Cortex of kidney (tissue), 1 donor: ENCODE measurements at places on chromosomes 16 and 17.

DNA sequence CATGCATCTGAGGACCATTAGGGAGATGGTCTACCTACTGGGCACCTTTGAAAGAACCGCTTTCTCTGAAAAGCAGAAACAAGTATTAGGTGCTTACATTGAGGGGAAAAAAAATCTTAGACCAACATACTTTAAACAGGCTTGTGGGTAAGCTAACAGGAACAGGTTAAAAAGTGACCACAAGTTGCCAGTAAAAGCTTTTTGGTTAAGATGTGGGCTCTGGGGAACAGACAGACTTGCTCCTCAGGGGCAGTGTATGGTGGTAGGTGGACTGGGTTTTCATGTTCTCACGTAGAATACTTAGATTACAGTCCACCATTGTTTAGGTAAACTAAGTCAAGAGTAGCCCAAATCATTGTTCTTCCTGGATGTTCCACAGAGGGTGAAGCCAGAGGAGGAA is 41.2 kb downstream of the REXO5 start:
- no peak for DNase-seq

- no peak for DNase-seq
Observed at GRCh38 chr16:84834403-84834772, 14.6 kb downstream of the CRISPLD2 start.

GRCh38 chr17:61325382-61326073 is 74.1 kb upstream of the TBX2 start:
- DNase-seq: no peak

DNA sequence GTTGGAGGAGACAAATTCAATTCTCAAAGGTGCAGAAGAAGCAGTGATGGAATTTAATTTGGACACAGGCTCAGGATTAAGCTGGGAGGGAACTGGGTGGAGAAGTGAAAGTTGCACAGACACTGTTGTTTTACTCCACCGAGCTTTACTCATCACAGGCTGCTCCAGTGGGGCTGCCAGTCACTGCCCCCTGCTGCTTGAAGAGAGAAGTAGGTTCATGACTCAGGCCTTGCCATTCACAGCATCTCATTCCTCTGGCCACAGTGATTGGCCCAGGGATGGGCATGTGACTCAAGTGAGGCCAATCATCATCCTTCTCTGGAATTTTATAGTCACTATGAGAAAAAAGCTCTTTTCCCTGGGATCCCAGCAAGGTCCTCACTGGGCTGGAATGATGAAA is 11.8 kb downstream of the GNAO1 start:
- DNase-seq: no peak

- DNase-seq: no peak
Observed at GRCh38 chr16:66622863-66623262, 18.4 kb downstream of the CMTM3 start.

DNA sequence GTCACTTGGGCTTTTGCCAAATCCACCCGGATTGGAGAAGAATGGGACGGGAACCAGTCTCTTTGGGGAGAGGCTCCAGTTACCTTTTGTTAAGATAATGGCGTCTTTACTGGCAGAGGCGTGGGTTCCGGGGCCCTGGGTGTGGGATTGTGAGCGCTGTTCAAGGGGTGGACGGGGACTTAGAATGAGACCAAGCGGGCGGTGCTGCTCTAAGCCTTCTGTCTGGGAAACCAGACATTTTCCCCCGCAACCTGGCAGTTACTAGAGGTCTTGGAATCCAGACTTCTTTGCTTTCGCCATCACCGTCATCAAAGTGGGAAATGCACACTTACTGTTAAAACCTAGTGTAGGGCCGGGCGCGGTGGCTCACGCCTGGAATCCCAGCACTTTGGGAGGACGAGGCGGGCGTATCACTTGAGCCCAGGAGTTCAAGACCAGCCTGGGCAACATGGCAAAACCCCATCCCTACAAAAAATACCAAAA is 706 bp downstream of the TEN1 start:
- no peak for DNase-seq

- no peak for DNase-seq
Observed at GRCh38 chr17:51638971-51639370, 378.6 kb downstream of the UTP18 start.

GRCh38 chr16:11359370-11359769 is 14.1 kb downstream of the RMI2 start:
- DNase-seq: no peak

DNA sequence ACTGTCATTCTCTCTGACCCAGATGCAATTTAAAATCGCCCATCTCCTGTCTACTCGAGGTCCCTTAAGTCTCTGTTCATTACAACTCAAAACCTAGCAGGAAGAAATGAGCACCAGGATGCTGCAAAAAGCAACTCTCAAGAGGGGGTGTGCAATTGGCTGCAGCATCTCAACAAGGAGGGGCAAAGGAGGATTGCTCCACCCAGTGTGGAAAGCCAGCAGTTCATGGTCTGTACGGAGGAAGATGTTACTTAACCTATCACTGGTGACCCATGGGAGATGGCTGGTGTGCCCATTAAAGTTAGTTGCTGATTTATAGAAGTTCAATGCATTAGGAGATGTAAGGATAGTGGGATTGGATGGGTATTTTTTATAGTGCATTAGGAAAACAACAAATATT is 147.4 kb downstream of the CDK5R1 start:
- DNase-seq: no peak

- no peak for DNase-seq
Observed at GRCh38 chr17:17414341-17414805, 62.4 kb upstream of the MED9 start.

DNA sequence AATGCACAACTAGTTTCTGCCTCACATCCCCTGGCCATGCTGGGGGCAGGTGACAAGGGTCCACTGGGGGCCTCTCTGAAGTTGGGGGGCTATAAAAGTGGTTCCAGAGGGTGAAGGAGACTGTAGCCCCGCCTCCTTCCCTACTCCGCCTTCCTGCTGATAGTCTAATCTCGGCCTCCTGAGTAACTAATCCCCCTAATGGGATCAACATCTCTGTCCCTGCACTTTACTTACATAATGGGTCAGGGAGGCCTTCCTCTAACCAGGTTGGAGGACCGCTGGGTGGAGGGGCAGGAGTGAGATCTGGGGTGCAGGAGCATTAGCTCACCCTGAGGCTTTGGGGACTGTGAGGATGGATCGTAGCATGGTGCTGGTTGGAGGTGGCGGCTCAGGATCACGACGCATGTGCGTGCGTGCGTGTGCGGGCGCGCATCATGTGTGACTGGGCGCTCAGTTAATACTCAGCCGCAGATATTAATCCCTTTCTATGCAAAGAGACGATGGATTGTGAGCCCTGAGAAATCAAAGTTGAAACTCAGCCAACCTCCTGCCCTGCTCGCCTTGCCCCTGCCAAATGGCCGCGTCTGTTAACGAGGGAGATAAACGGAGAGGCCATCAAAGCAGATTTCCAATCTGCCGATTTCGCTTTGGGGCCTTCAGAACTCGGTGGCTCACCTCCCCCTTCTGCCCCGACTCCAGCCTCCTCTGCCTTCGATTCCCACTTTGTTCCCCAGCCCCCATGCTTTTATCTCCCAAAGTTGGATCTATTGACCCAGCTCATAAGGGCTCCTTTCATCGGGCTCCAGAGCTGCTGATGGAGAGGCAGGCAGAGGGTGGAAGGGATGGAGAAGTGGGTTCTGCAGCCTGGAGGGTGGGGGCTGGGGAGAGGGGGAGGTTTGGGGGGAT is 107.3 kb downstream of the SDK2 start:
- no peak for DNase-seq

- no peak for DNase-seq
Observed at GRCh38 chr16:55588799-55589198, 22.3 kb downstream of the CAPNS2 start.

DNA sequence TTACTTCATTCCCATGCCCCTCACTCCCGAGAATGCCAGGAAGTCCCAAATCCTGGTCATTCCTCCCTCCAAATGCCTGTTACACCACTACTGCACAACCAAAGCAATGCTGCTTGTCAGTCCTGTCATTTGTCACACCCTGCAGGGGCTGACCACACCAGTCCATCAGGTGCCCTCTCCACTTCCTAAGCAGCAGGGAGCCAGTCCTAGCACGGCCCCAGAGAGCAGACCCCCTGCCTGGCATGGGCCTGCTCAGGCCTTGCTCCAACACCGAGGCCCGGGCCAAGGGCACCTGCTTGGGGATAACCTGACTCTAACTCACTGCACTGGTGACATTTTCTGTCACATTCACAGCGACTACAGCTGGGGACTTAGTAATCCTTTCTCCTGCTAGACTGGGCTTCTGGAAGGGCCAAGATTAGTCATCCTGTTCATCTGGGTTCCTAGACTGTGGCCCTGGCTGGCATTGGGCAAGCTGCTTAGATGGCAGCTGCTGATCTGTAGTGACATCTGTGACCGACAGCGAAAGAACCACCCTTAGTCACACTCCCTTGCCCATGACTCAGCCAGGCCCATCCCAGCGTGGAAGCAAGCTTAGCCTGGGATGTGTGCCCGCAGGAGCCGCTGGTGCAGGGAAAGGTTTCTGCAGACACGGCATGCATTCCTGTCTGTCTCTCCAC is 5.4 kb downstream of the ALYREF start:
- no peak for DNase-seq

- DNase-seq: no peak
Observed at GRCh38 chr16:78372277-78372676, 272.8 kb downstream of the WWOX start.

DNA sequence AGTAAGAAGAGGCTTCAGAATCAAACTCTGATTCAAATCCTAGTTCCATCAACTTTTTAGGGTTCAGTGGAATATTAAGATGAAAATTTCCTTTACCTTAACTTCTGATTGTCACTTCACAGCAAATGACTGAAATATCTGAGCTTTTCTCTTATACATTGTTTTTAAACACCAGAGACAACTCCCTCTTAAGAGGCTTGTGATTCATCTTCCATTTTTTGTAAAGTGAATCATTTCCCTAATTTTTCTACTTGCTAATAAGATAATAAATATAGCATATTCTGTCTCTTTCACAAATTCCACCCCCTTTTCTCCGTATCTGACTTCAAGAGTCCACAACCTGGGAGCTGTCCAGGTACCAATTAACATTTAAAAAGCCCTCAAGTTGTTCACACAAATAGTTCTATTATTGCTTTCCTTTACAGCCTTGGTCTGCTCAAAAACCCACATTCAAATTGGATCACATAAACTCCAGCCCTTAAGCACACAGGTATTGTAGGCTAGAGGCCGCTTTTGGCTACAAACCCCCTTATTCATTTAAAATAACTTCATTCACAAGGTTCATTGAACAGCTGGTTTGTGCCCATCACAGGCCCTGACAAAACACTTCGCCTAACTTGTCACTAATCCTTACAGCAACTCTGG is 14.1 kb upstream of the UTP6 start:
- DNase-seq: no peak

- no peak for DNase-seq
Observed at GRCh38 chr17:30405161-30405560, 26.4 kb downstream of the CPD start.

DNA sequence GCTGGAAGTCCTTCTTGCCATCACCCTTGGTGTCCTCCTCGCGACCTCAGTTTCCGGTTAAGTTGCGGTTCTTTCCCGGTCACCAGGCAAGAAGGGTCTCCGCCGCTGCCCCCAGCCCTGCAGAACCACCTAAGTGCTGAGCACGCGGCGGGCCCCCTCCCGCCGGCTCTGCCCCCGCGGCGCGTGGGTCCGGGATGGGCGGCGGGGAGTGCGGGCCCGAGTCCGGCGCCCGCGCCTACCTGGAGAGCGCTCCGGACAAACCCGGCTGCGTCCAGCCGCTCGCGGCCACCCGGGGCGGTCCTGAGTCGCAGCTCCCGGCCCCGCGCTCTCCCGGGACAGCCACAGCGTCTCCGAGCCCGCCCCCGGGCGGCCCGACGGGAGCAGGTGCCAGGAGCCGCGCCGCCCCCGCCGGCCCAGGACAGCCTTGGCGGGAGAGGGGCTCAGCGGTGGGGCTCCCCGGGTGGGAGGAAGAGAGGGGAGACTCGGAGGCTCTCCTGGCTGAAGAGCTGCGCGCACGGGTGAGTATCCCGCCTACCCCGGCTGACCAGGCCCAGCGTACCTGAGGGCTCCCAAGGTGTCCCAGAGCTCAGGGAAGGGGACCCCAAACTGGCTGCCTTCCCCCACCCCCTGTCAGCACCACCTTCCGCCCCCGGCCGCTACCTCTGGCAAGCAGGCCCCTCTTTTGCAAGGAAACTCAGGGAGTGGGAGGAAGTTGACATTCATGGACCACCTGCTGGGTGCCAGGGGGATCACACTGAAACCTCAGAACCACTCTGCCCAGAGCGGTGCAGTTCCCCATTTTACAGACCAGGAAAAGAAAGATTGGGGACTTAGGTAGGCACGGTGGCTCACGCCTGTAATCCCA is 22.2 kb upstream of the C17orf113 start:
- no peak for DNase-seq

GRCh38 chr17:38339891-38340290 is 3.9 kb downstream of the GPR179 start:
- DNase-seq: no peak

GRCh38 chr17:78537217-78537860 is 39.9 kb downstream of the DNAH17 start:
- no peak for DNase-seq

- DNase-seq: no peak
Observed at GRCh38 chr16:52528393-52529065, 18.4 kb downstream of the TOX3 start.

- no peak for DNase-seq
Observed at GRCh38 chr16:11144122-11144521, 111.9 kb downstream of the SOCS1 start.

DNA sequence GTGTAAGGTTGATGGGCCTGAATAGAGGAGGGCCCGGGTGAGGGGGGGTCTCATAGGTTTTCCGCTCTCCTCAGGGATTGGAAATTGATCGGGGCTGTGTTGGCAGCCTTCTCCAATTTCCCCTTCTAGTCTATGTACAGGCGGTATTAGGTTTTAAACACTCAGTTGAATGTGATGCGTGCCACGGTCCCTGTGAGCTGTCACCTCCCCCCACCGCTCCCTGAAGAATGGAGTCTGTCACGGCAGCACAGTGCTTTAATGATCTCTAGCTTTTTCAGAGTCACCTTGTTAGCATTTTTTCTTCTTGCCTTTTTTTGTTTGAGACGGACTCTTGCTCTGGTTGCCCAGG is 800 bp downstream of the COX4I1 start:
- DNase-seq: no peak

DNA sequence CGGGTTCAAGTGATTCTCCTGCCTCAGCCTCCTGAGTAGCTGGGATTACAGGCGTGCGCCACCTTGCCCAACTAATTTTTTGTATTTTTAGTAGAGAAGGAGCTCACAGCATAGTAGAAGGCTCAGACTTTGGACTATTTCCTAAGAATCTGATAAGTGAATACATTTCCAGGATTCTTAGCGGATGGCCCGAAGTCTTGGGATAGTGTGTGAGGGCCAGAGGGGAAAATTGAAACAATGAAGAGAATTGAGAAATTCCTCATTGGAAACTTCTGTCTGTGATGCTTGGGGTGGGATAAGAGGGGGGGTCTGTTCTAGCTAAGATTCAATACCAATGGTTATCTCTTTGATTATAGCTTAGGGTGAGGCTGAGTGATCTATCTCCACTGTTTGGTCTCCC is 183.3 kb downstream of the MSI2 start:
- DNase-seq: no peak

GRCh38 chr17:63423251-63423950 is 22.7 kb downstream of the CYB561 start:
- no peak for DNase-seq

- DNase-seq: no peak
Observed at GRCh38 chr16:3027983-3028715, 4.3 kb downstream of the THOC6 start.

GRCh38 chr17:6279659-6280058 is 155.3 kb downstream of the AIPL1 start:
- DNase-seq: no peak

GRCh38 chr17:73984941-73985340 is 218.5 kb upstream of the RPL38 start:
- DNase-seq: no peak

- no peak for DNase-seq
Observed at GRCh38 chr17:64180089-64181073, 50.4 kb upstream of the ERN1 start.
